ENCODE measurements at places on chromosomes 2 and 18. TPM values are rescaled to one million over a fixed set of nuclear protein-coding genes. Genes with fewer than 3 reads are reported as not detected.
A peak's percentile ranks its signal among the peaks of the same experiment; 100 is the strongest.

- no peak for DNase-seq
These were observed 132.4 kb downstream of the COPS8 start for GRCh38 chr2:237217995-237218616.

DNA sequence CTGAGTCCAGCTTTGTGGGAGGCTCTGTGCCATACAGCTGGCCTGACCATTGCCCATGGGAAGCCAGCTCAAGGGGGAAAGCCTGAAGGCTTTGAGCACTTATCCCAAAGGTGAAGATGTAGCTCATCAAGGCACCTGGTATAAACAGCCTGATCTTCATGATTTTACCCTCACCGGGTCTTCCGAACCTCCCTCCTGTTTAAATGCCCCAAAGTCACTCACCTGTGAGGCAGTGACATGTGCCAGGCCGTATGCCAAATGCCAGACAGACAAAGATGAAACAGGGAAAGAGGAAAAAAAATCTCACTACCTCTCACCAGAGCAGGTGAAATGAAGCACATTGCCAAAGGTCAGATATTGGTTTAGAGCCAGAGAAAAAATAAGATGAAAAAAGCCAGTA lies 62.8 kb upstream of the ITSN2 start:
- DNase-seq: no peak

DNA sequence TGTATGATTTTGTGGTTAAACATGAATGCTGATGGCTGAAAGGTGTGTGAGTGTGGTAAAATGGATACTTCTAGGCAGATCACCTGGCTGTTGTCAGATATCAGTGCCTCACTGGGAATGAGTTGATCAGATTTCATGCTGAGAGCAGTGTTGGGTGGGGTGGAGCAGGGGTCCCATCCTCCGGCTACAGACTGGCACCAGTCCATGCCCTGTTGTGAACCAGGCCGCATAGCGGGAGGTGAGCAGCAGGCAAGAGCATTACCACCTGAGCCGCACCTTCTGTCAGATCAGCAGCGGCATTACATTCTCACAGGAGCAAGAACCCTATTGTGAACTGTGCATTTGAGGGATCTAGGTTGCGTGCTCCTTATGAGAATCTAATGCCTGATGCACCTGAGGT lies 78.7 kb downstream of the GLI2 start:
- no peak for DNase-seq

DNA sequence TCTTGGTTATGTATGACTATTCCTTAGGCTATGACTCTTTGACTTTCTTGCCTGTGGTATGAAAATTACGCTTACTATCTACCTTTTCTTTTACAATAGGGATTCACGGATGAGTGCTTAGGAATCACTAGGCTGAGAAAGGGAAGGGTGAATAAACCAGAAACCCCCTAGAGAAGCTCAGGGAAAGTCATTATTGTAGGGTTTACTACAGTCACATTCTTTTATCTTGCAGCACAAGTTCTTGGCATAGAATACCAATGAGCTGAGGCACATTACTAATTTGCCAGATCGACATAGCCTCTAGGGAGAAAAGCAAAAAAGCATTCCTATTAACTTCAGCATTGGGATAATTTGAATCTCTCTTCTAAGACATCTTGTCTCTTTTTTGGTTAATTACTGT lies 103.3 kb downstream of the ST6GAL2 start:
- no peak for DNase-seq

- peak; percentile 17 for DNase-seq
These were observed 14.6 kb upstream of the ITGAV start for GRCh38 chr2:186575302-186575701.

DNA sequence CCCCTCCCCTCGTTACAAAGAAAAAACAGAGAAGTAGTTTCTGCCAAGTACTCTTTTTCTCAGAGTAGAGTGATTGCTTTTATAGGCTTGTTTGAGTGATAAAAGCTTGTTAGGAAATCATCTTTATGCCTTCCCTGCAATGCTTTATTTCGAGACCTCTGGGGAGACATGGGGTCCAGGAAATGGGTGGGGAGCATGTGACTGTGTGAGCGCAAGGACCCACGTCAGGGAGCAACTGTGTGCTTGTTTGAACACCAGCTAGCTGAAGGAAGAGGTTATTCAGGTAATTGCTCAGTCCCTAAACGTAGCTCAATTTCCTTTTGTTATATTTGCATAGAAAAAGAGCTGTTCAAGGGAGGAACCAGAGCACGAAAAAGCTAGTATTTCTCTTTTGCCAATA lies 187.3 kb downstream of the FAM210A start:
- no peak for DNase-seq

- DNase-seq: no peak
These were observed 89.9 kb downstream of the OXER1 start for GRCh38 chr2:42673989-42674579.

GRCh38 chr18:57555134-57555533 lies 31.4 kb downstream of the FECH start:
- no peak for DNase-seq

DNA sequence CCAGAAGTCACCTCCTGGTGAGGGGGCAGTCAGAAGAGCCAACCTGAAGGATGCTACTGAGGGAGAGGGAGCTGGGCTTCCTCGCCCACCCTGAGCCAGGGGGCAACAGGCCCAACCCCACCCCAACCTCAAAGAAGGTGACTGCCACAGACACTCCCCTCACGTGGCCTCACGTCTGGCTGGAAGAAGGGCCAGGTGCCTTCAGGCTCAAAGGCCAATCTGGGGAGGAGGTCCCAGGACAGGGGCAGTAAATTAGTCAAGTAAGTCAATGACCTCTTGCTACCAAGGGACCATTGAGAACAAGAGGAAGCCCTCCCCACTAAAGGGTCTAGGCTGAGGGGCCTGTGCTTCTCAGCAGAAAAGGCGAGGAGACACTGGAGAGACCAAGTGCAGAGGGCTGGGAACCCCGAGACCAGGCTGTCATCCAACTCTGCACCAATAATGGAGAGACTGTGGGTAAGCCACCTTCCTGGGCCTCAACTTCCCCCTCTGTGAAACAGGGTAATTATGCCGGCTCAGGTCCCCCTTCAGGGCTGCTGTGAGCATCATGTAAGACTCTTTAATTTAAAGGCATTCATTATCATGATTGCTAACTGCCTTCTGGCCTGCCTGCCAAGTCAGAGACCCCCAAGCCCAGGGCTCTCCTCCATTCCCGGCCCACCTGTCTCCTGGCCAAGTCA lies 20.2 kb upstream of the TNS1 start:
- no peak for DNase-seq

- no peak for DNase-seq
These were observed 399.9 kb upstream of the FANCL start for GRCh38 chr2:58641001-58641400.

- no peak for DNase-seq
These were observed 237.7 kb downstream of the EIPR1 start for GRCh38 chr2:3139906-3140305.

DNA sequence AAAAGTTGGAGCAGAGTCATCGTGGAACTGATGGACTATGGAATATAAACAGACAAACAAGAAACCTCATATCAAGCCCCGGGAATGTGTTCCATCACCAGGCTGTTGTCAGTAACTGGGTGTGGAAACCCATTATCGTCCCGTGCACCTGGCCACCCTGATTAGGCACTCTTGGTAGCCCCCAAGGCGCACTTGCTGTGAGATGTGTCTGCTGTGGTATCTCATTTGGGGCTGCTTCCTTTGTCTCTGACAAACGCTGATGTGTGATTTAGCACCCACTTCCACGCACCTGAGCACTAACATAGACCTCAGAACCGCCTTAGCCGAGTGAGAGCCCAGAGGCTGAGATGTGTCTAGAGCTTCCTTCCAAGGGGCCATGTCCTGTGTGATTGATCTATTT lies 96.3 kb downstream of the PRPF40A start:
- DNase-seq: no peak

DNA sequence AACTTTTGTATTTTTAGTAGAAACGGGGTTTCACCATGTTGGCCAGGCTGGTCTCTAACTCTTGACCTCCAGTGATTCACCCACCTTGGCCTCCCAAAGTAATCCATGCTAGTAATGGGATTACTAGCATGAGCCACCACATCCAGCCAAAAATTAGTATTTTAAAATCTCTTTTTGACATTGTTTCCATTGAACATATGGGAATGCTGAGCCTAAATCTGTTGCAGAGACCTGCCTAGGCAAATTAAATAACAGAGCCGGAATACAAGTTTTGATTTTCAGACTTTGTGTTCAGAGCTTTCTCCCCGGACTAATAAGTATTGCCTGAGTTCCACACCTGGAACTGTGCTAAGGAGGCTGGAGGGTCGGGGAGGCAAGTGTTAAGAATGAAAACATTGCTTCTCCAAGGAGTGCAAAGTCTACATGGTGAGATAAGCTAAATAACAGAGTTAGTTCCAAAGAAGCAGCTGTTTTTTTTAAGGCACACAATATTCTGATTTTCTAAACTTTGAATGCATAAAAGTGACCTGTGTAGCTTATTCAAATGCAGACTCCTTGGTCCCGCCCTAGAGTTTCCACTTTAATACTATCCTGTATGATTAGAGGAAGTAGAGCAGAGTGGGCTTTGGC lies 150.6 kb upstream of the CELF4 start:
- DNase-seq: no peak

GRCh38 chr2:71827524-71827901 lies 320.1 kb downstream of the CYP26B1 start:
- no peak for DNase-seq

GRCh38 chr2:220334871-220335590 lies 707.6 kb downstream of the SLC4A3 start:
- no peak for DNase-seq

- no peak for DNase-seq
These were observed 176.1 kb downstream of the TXNL1 start for GRCh38 chr18:56462276-56462675.

- DNase-seq: no peak
These were observed 105.2 kb upstream of the ARHGAP28 start for GRCh38 chr18:6624271-6624660.

DNA sequence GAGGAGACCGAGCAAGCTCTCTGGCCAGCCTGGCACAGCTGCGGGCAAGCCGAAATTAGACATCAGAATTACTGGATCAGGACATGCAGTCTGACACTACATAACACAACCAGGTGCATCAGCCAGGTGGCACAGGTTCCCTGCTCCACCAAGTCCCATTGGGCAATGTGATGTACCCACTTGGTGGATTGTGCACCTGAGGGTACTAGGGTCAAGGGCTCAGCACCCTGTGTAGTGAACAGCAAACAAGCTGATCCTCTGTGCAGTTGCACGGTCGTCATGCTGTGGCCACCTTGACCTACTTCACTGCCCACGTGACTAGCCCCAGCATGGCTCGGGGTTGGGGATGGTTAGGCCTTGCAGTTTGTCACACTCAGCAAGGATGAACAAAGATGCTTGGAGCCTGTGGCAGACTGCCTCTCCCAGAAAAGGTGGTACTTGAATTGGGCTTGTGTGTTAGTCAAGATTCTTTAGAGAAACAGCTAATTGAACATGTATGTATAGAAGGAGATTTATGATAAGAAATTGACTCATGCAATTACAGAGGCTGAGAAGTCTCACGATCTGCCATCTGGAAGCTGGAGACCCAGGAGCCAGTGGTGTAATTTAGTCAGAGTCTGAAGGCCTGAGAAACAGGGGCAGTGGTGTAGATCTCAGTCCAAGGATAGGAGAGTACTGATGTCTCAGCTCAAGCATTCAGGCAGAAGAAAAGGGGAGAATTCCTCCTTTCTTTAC lies 71.4 kb upstream of the TMEM87B start:
- DNase-seq: no peak

DNA sequence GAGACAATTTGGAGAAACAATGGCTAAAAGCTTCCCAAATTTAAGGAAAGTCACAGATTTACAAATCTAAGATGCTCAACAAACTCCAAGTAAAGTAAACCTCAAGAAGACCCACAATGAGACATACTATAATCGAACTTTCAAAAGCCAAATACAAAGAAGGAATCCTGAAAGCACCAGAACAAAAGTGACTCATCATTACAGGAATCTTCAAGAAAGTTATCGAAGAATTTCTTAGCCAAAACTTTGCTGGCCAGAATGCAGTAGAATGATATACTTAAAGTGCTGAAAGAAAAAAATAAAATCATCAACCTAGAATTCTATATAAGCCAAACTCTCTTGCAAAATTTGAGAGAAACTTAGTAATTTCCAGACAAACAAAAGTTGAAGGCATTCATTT lies 106.5 kb upstream of the TMEM200C start:
- no peak for DNase-seq

- no peak for DNase-seq
These were observed 149.4 kb downstream of the EPHA4 start for GRCh38 chr2:221422516-221423209.

GRCh38 chr18:24491927-24492834 lies 31.7 kb downstream of the HRH4 start:
- DNase-seq: no peak

The DOK6 gene
- total RNA-seq: 91.4 TPM

The PSMA8 gene
- not detected for total RNA-seq

The MTCL1 gene
- total RNA-seq: 24.6 TPM

The RETSAT gene
- 14.5 TPM for total RNA-seq

The TCF23 gene
- not detected for total RNA-seq

The ANKRD29 gene
- 1.2 TPM for total RNA-seq

The KRTCAP3 gene
- total RNA-seq: not detected
